NCI-H1436 treated with DMSO at 0.1 percent for 48 hours (cell line): ENCODE measurements at places on chromosomes 16 and 17.

- DNase-seq: no peak
Observed at GRCh38 chr17:260031-260791, 78.8 kb upstream of the DOC2B start.

DNA sequence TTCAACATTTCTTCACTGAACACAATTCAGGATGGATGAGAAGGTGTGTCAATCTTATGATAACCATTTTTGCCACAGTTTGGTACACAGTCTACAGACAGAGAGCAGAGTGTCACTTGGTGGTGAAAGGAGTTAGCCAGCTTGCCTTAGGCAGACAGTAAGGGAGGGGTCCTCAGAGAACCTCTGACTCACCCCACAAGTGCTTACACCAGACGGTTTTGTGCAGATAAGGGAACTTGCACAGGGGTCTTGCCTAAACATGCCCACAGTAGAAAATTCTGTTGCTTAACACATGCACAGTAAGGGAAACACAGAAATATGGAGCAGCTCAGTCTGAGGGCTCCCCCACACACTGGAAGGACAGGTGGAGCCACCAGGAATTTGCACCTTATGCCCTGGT, 204.5 kb upstream of the CDH8 start:
- DNase-seq: no peak

DNA sequence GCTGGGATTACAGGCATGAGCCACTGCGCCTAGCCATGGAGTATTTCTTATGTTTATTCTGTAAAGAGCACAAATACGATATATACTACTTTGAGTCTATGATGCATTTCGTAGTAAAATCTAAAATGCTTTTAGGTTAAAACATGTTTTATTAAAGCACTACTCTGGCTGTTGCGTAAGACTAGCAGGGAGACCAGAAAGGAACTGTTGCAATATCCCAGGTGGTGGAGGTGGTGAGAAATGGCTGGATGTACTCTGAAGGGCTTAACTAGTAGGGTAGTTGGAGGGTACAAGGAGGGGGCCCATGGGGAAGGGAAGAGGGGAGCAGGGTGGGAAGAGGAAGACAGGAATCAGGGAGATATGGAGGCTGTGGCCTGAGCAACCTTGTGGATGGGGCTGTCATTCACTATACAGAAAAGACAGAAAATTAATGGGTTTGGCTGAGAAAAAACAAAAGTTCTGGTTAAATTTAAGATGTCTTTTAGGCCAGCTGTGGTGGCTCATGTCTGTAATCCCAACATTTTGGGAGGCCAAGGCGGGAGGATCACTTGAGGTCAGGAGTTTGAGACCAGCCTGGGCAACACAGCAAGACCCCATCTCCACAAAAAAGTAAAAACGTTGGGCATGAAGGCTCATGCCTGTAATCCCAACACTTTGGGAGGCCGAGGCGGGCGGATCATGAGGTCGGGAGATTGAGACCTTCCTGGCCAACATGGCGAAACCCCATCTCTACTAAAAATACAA, 35.8 kb downstream of the ST3GAL2 start:
- DNase-seq: no peak

DNA sequence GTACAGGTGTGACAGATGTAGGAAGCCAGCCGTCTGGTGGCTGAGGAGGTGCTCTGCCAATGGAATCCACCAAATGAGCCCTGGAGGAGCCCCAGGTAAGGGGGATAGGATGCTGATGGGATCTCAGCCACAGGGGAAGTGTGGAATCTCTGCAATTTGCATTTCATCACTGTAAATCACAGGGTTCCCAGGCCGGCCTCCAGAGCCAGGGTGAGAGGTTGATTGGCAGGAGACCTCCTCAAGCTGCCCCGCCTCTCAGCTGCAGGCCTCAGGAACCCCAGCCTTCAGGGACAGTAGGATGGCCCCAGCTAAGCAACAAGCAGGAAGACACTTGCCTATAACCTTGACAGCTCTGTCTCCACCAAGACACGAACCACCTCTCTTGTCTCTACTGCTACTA, 39.4 kb downstream of the RTN4RL1 start:
- DNase-seq: no peak

DNA sequence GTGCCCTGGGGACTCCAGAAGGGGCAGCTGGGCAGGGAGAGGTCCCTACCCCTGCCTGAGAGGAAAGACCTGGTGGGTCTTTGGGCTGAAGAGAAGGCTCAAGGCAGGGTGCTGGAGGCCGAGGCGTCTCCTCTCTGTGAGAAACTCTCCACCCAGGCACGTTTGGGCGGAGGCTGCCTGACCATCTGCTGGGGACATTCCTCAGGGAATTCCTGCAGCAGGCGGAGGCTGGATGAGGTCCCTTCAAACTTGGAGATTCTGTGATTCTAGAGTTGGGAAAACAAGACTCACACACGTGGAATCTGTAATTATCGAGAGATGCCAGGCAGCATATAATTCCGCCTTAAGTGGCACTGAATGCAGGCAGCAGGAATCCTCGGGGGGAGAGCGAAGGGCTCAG, 21.1 kb upstream of the PHF12 start:
- no peak for DNase-seq

GRCh38 chr17:64345689-64346376, 44.8 kb downstream of the PECAM1 start:
- no peak for DNase-seq

DNA sequence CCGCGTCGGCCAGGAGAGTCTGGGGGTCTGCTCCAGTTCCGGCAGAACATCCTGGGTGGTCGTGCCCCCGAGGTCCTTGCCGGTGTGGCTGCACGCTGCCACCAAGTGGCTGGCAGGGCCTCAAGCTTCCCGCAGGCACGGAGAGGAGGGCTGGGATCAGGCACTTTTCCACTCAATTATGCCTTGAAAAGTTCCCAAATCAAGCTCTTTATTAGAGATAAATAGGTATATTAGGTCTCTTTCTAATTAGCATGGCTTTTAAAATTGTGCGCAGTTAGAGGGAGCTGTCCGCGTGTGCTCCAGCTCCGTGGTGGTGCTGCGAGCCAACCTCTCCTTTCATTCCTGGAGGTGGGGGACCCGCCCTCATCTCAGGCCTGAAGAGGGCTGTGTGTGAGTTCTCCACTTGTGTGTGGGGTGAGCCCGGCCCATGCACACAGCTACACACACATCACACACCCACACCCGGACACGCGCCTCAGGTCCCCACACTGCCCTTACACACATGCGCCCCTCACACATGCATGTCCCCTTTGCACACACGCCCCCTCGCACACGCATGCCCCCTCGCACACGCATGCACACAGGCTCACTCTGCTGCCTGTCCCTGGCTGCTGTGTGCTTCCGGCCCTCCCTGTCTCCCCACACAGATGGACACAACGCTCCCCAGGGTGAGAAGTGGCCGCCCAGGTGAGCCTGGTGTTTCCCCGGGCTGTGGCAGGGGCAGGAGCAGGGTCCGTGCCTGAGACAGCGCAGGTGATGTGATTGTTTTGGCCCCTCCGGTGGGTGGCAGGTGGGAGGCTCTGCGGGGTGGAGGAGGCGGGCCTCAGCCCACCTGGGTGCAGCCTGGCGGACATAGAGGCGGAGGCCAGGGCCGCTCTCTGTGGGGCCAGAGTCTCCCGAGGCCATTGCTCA, 28.8 kb downstream of the CACNA1H start:
- no peak for DNase-seq

DNA sequence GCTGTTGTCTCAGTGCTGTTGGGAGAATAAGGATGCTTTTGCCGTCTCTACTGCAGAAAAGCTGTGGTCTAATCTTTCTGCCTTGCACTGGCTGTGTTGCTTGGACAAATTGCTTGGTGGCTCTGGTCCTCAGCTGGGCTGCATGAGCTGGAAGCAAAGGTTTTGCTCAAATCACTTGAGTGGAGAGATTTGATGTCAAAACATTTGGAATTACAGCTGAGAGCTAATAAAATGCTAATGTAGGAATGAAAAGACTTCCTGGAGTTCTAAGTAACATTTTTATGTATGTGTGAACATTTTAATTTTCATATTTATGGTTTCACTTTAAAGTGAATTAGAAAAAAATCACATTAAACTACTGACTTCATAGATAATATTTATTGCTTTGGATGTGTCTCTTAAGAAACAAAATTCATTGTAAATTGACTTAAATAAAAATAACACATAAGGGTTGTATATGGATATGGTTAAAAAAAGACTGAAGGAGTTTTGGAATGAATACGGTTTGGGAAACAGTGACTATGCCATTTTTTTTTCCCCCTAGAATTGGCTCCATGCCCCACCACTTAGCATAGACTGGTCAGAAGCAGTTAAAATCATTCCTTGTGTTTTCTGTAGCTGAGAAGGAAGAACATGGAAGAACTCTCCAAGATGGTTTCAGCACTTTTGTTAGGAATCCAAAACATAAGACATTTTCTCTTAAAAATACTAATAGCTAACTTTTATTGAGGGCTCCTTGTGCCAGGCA, 39.2 kb upstream of the FAM20A start:
- no peak for DNase-seq

DNA sequence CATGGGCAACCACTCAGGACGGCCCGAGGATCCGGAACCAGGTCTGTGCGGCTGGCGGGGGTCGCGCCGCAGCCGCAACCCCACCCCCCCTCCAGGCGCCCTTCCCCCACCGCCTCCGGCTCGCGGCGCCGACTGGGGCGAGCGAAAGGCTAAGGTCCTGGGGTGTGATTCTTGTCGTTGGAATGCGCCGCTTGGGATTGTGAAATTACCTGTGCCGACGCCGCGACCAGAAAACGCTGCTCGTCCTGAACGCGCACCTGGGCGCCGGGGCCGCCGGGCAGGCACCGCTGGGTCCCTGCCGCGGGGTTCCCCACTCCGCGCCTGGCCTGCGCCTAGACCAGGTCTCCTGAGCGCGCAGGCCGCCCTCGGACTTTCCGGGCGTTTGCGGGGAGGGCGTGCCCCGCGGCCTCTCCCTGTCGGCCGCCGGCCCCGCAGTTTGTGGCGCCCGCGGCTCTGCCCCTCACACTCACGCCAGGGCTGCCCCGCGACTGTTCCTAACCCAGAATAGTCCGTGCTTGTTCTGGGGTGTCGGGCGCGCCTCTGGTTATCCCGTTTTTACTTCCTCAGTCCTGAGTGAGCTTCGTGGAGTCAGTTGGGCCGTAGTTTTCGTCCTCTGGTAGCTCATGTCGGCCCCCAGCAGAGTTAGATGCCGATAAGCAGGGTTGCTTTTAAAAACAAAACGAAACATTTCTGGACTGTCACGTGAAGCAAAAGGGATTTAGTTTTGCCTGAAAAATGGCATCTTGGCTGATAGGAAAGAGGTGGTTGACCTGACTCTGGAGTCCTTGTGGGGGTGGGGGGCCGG, 147.2 kb downstream of the SPECC1 start:
- DNase-seq: no peak

DNA sequence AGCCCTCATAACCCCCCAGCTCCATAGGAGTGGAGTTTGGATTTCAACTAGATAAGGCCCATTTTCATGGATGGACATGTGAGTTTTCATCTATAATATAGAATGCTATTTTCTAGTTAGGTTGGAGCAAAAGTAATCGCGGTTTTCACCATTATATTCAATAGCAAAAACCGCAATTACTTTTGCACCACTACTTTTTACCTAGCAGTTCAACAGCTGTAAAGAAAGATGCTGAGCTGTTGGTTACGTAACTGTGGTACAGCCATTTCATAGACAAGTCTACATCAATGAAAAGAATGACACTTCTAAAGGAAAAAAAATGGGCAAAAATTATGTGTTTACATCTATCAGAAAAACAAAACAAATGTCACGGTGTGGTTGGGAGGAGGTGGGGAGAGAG, 507.7 kb downstream of the MAF start:
- DNase-seq: no peak

GRCh38 chr17:4610162-4610561, 25.8 kb downstream of the SMTNL2 start:
- DNase-seq: no peak

- DNase-seq: no peak
Observed at GRCh38 chr17:61848247-61848646, 15.1 kb downstream of the BRIP1 start.

- no peak for DNase-seq
Observed at GRCh38 chr16:87583453-87584131, 18.7 kb upstream of the JPH3 start.

DNA sequence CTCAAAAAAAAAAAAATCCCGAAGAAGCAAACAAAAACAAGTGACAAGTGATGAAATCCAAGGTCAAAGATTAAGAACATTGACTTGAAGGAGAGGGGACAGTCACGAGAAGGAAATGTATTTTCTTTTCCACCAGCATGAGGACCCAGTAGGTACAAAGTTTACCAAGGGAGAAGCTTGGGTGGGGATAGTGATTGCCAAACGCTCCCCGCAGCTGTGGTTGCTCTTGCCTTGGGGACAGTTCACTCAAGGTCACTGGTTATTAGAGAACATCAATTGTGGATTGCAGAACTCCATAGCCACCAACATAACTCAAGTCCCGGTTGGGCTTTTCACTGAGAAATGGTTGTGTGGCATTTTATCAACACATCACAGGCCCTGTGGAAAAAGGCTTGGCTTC, 27.0 kb downstream of the RSL1D1 start:
- DNase-seq: no peak

DNA sequence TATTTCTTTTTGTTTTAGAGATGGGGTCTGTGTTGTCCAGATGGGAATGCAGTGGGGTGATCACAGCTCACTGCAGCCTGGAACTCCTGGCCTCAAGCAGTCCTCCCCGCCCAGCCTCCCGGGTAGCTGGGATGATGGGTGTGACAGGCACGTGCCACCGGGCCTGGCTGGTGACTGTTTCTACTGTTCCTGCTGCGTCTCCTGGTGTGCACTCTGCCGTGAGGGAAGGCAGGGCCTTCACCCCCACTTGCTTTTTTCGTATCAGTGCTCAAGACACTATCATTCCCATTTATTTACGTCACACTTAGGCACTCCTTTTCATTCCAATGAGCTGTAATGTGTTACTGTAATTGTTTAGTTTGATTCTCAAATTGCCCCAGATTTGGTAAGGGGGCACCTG, 25.3 kb upstream of the PVALEF start:
- DNase-seq: no peak

GRCh38 chr16:68411086-68411485, 37.2 kb downstream of the SMPD3 start:
- no peak for DNase-seq

DNA sequence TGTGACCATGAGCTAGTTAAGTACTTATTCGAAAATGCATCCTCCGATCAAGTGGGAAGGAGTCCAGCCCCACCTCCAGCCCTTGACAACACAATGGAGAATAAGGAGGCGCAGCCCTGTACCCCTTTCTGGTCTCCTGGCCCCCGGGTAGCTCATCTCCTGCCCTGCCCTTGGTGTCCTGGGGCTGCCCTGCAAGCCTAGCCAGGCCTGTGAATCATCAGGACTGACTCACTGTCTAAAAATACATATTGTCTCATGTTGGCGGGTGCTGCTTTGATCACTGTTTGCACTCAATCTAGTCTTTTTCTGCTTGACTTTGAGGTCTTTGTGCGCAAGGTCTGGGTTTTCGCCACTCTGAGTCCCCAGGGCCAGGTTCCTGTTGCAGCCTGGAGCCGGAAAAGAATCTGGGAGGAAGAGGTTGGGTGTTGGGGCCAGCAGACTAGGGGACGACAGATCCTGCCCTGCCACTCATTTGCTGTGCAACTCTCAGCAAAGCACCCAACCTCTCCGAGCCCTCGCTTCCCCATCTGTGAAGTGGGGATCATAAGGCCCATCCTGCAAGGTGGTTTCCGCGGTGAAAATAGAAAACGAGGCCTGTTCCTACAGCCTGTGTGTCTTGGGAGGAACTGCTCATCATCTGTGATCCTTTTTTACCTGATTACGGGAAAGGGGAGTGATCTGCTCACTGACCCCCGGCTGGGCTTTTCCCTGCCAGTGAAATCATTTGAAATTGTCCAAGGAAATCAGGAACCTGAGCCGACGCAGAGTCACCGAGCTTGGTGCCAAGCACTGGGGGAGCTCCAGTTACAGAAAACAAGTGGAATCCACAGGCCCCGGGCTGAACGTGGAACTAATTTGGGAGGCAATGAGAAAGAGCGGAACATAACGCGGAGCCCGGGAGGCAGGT, 230.4 kb downstream of the PARN start:
- DNase-seq: no peak

GRCh38 chr16:21100447-21100846, 50.2 kb downstream of the DNAH3 start:
- DNase-seq: no peak
